PC-3 (cell line): ENCODE measurements at places on chromosomes 6 and 20. TPM values are rescaled to one million over a fixed set of nuclear protein-coding genes. Genes with fewer than 3 reads are reported as not detected.

Gene TMEM14B
- 93.8 and 115 TPM in 2 replicates for total RNA-seq

Gene PTK6
- 11.1 and 15.1 TPM in 2 replicates for total RNA-seq

Gene VAPB
- 16.5 and 23.0 TPM in 2 replicates for total RNA-seq

Gene TP53TG5
- not detected in 2 replicates for total RNA-seq

Gene MCHR2
- not detected in 2 replicates for total RNA-seq

Gene MOG
- total RNA-seq = not detected in 2 replicates

Gene CALHM4
- not detected in 2 replicates for total RNA-seq

Gene ERVFRD-1
- not detected in 2 replicates for total RNA-seq

Gene PRSS16
- total RNA-seq = 7.3 and 15.9 TPM in 2 replicates

Gene C20orf141
- total RNA-seq = not detected in 2 replicates

Gene GPR63
- total RNA-seq = 0.07 and 0.17 TPM in 2 replicates

Gene GGTLC1
- not detected in 2 replicates for total RNA-seq

Gene SLC22A23
- total RNA-seq = 5.7 and 8.2 TPM in 2 replicates

Gene GRM4
- total RNA-seq = not detected in 2 replicates

Gene SLC22A16
- not detected in 2 replicates for total RNA-seq

Gene C4B
- total RNA-seq = 0.52 and 2.6 TPM in 2 replicates

Gene SIRPD
- 0.18 and 0.23 TPM in 2 replicates for total RNA-seq

DNA sequence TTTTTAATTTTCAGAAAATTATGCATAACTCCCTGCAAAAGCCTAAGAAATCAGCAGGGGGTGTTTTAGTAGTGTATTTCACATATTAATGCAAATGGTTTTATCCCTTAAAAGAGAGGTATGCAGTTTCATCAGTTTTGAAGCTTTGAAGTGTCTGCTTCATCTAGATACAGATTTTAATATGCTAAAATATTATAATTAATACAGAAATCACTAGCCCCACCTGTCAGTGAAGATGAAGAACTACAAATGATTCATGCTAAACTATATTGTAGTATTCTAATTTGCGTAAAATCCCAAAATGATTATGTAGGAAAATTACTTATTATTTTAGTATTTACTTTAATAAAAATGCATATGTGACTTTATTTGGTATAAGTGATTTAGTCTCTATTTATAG is 2.9 kb upstream of the TFB1M start:
- no peaks in the 10 kb centered on the region for H3K27me3 ChIP-seq
- peaks cover 13% of the 10 kb centered on the region; the same call in 1 of the 2 replicates for H3K4me1 ChIP-seq
- H3K4me3 ChIP-seq = no peak overlapping the region
- no peak overlapping the region for H3K27ac ChIP-seq
- DNase-seq = peak; percentile 16

DNA sequence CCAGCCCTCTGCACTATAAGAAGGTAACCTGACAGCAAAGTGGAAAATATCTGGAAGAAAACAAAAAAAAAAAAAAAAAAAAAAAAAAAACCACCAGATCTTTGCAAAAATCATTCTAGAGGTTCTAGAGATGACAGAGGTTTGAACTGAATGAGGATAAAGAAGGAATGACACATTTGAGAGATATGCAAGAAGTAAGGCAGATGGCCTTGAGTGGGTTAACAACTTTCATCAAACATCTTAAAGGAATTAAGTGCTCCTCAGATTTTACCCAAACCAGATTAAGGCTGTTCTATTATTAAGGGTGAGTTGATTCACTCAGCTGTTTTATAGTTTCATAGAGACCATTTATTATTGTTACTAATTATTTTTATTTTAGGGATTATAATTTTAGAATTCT is 62.0 kb downstream of the RSPO3 start:
- no peak overlapping the region for H3K4me3 ChIP-seq
- no peaks in the 10 kb centered on the region for H3K4me1 ChIP-seq
- peaks cover 13% of the 10 kb centered on the region; the same call in 1 of the 2 replicates for H3K27me3 ChIP-seq
- no peak overlapping the region for H3K27ac ChIP-seq

DNA sequence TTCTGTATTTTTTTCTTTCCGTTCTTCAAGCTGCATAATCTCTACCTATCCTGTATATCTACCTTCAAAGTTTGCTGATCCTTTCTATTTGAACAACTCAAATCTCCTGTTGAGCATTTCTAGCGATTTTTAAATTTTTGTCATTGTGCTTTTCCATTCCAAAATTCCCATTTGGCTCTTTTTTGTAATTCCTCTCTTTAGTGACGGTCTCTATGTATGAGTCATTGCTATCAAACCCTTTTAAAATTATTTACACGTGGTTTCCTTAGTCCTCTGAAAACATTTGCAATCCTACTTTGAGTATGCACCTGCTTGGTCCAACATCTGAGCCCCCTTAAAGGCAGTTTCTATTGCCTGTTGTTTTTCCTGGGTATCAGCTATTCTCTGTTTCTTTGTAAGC is 100.5 kb upstream of the FOXC1 start:
- H3K4me1 ChIP-seq = no peaks in the 10 kb centered on the region
- no peak for DNase-seq
- no peak overlapping the region for H3K27ac ChIP-seq

DNA sequence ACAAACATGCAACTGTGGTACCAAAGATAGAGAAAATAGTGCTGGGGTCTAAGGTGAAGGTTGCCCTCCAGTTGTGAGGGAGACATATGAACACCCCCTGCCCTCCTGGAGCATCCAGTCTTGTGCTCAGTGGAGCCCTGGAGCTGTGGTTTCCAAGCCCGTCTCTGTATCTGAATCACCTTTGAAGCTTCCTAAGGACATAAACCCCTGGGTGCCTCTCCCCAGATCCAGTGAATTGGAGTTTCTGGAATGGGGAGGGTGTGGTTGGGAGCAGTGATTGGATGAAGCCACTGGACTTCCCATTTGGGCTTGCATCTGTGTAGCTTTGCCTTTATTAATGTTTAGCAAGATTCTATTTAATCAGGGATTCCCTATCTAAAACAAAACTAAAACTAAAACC is 22.4 kb upstream of the E2F3 start:
- no peak overlapping the region for H3K27ac ChIP-seq
- no peak for DNase-seq
- no peaks in the 10 kb centered on the region for H3K36me3 ChIP-seq
- H3K4me3 ChIP-seq = no peak overlapping the region

DNA sequence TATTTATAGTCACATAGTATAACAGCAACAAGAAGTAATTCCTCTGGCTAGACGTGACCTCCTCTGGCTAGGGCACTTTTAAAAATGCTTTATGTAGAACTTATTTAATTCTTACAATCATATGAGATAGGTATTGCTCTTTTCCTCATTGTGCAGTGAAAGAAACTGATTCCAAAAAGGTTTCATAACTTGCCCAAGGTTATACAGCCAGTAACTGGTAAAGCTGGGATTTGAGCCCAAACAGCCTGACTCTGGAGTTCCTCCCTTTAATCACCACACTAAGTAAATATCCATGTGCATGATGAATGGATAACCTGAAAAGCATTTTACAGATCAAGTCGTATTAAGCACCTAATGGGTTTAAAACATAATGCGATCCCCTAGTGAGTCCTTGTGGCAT is 214.6 kb downstream of the PRL start:
- H3K4me1 ChIP-seq = no peaks in the 10 kb centered on the region
- H3K27me3 ChIP-seq = no peaks in the 10 kb centered on the region
- peak; percentile 35 for DNase-seq
- no peaks in the 10 kb centered on the region for H3K36me3 ChIP-seq
- no peak overlapping the region for H3K27ac ChIP-seq

DNA sequence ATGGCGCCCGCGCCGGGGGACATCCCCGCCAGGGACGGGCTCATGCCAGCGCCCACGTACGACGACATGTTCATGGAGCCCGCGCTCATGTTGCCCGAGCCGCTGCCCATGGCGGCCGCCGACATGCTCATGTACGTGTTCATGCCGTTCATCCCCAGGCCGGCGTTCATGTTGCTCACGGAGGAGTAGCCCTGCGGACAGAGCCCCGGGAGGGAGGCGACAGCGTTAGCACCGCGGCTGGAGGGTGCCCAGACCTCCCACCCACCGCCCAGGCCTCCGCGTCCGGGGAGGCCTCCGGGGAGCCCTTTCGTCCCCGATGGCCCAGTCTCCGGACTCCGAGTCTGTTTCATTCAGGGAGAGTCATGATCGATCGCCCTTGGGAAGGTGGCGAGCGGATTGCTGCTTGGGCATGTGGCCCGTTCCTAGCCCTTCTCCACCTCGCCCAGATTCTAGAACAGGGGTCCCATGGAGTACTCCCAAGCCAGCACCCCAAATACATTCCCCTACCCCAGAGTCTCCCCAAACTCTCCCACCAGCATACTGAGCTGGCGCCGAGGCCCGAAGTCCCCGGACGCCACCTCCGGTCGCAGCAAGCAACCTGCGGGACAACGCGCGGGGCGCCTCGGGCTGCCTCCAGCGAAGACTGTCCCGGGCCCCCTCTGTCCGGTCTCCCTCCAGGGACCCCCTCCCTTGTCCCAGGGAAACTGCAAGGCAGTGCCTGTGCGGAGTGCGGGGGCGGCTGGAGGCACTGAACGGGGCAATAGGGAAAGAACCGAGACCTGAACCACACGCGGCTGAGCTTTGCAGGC is 1.2 kb downstream of the FOXA2 start:
- H3K27ac ChIP-seq = no peak overlapping the region
- H3K4me3 ChIP-seq = peak overlapping the region; percentile 93
- H3K27me3 ChIP-seq = 0 out of 2 replicates have a peak, but pooled peaks cover under 1% of the 10 kb centered on the region
- H3K4me1 ChIP-seq = peaks cover 8% of the 10 kb centered on the region; the same call in 1 of the 2 replicates

DNA sequence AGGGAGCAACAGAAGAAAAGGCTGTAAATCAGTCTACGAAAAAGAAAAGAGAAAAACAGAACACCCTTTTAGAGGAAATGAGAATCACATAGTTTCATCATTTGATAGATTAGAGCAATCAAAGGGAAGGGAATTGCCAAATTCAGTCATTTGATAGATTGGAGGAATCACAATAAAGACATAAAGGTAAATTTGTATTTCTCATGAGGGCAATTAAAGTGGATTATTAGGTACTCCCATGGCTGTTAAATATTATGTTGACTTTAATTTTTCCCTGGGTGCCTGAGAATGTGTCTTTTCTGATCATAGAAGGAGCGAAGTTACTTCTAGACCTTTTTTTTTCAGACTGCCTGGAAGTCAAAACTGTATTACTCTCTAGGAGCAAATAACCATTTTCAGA is 1145.7 kb downstream of the EPHA7 start:
- no peak overlapping the region for H3K4me3 ChIP-seq
- DNase-seq = no peak
- no peaks in the 10 kb centered on the region for H3K4me1 ChIP-seq
- no peak overlapping the region for H3K27ac ChIP-seq

- no peak overlapping the region for H3K27ac ChIP-seq
- peaks cover 20% of the 10 kb centered on the region for H3K4me1 ChIP-seq
- H3K27me3 ChIP-seq = peaks cover 2% of the 10 kb centered on the region; the same call in 1 of the 2 replicates
- H3K36me3 ChIP-seq = no peaks in the 10 kb centered on the region
Measured at GRCh38 chr6:33882154-33882553, 78.4 kb upstream of the MLN start.

GRCh38 chr20:18066421-18067333 is 9.0 kb upstream of the OVOL2 start:
- no peak overlapping the region for H3K4me3 ChIP-seq
- H3K27ac ChIP-seq = no peak overlapping the region
- H3K27me3 ChIP-seq = no peaks in the 10 kb centered on the region
- no peaks in the 10 kb centered on the region for H3K36me3 ChIP-seq
- peak; percentile 58 for DNase-seq

GRCh38 chr6:72972579-72972978 is 252.7 kb downstream of the KHDC1L start:
- DNase-seq = no peak
- H3K27me3 ChIP-seq = no peaks in the 10 kb centered on the region
- H3K4me3 ChIP-seq = no peak overlapping the region
- H3K27ac ChIP-seq = no peak overlapping the region
- H3K36me3 ChIP-seq = no peaks in the 10 kb centered on the region
- H3K4me1 ChIP-seq = peaks cover 48% of the 10 kb centered on the region

GRCh38 chr6:106360989-106361430 is 493 bp downstream of the CRYBG1 start:
- H3K27ac ChIP-seq = peak overlapping the region; percentile 42
- H3K36me3 ChIP-seq = no peaks in the 10 kb centered on the region
- H3K4me3 ChIP-seq = peak overlapping the region; percentile 70
- H3K27me3 ChIP-seq = no peaks in the 10 kb centered on the region

GRCh38 chr6:138406443-138406842 is 2.4 kb downstream of the HEBP2 start:
- no peak overlapping the region for H3K4me3 ChIP-seq
- peak; percentile 17 for DNase-seq
- peaks cover 36% of the 10 kb centered on the region for H3K4me1 ChIP-seq
- H3K27ac ChIP-seq = no peak overlapping the region
- H3K36me3 ChIP-seq = peaks cover 26% of the 10 kb centered on the region
- H3K27me3 ChIP-seq = no peaks in the 10 kb centered on the region

- H3K4me3 ChIP-seq = no peak overlapping the region
- peaks cover 24% of the 10 kb centered on the region for H3K4me1 ChIP-seq
- no peak overlapping the region for H3K27ac ChIP-seq
- no peaks in the 10 kb centered on the region for H3K36me3 ChIP-seq
- no peaks in the 10 kb centered on the region for H3K27me3 ChIP-seq
Measured at GRCh38 chr6:142857796-142858555, 87.0 kb downstream of the HIVEP2 start.

- no peak for DNase-seq
Measured at GRCh38 chr6:28207510-28208110, 17.5 kb upstream of the ZSCAN9 start.

- no peaks in the 10 kb centered on the region for H3K27me3 ChIP-seq
- H3K4me1 ChIP-seq = peaks cover 50% of the 10 kb centered on the region
- peak overlapping the region; percentile 15; the same call in 1 of the 2 replicates for H3K4me3 ChIP-seq
- DNase-seq = peak; percentile 94
Measured at GRCh38 chr20:1809131-1809572, 86.1 kb upstream of the SIRPA start.

GRCh38 chr20:21719592-21720214 is 14.2 kb downstream of the PAX1 start:
- no peak overlapping the region for H3K4me3 ChIP-seq
- DNase-seq = peak; percentile 84
- H3K36me3 ChIP-seq = no peaks in the 10 kb centered on the region
- no peaks in the 10 kb centered on the region for H3K4me1 ChIP-seq
- H3K27ac ChIP-seq = no peak overlapping the region

DNA sequence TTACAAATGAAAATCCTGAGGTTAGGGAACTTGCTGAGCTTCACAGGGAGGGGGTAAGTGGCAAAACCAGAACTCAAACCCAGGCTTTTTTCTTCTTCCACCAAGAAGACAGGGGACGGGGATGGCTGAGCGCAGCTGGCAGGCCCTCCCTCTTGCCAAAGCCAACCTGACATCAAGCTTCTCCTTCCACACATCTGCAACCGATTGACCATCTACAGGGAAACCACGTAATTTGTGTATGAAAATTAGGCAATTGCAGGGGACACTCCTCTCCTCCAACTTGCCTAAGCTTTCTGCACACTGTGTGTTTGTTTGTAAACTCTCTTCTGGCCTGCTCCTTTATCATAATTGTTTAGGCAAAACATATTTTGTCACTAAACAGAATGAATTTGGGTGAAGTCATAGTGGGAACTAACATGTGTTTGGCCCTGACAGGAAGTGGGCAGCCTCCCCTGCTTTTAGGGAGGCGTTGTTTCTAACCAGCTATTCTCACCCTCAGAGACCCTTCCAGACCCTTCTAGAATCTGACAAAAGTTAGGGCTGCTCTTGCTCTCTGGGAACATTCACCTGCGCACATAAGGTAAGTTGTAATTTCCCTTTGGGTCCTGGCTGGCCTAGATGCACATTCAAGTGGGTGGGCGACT is 18.9 kb downstream of the ZNF831 start:
- no peak for DNase-seq
- no peaks in the 10 kb centered on the region for H3K4me1 ChIP-seq
- H3K27me3 ChIP-seq = peaks cover 81% of the 10 kb centered on the region
- H3K27ac ChIP-seq = no peak overlapping the region
